ENCODE measurements at places on chromosomes 6 and 20.
A peak's percentile ranks its signal among the peaks of the same experiment; 100 is the strongest.

- peak; percentile 46 for DNase-seq
Observed at GRCh38 chr6:128491610-128492206, 28.7 kb downstream of the PTPRK start.

GRCh38 chr20:49985617-49986016 lies 2.8 kb downstream of the SNAI1 start:
- no peak for DNase-seq

- no peak for DNase-seq
Observed at GRCh38 chr6:19070520-19070919, 683.4 kb downstream of the RNF144B start.

GRCh38 chr6:150169609-150170008 lies 26.8 kb downstream of the PPP1R14C start:
- peak; percentile 72 for DNase-seq

DNA sequence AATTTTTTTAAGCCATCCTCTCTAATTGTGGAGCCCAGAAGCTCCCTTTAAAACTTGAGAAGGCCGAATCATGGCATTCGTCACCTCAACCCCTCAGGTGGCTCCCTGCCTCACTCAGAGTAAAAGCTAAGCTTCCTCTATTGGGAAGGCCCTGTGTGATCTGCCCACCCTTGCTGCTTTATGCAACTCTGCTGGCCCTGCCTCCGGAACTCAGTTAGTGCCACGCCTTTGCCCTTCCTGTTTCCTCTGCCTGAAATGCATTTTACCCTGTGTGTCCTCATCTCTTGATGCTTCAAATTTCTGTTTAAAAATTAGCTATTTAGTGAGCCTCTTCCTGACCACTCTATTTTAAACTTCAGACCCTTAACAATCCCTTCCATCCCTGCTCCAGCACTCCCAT lies 5.7 kb downstream of the PACRG start:
- DNase-seq: no peak

- peak; percentile 20 for DNase-seq
Observed at GRCh38 chr6:156731396-156731795, 45.8 kb upstream of the ARID1B start.
